Mesenteric fat pad (tissue), 1 donor: ENCODE measurements at places on chromosomes 5 and 9. TPM values are rescaled to one million over a fixed set of nuclear protein-coding genes. Genes with fewer than 3 reads are reported as not detected.

The FGF1 gene
- total RNA-seq, result 9.9 TPM

The LEAP2 gene
- 1.2 TPM for total RNA-seq

The IDNK gene
- total RNA-seq, result 6.1 TPM

The ELOVL7 gene
- total RNA-seq, result 5.6 TPM

The NCS1 gene
- 11.9 TPM for total RNA-seq

The SPATA31D4 gene
- not detected for total RNA-seq

The TNPO1 gene
- total RNA-seq, result 107 TPM

The PCDHB3 gene
- 3.6 TPM for total RNA-seq

The PDCD1LG2 gene
- 3.6 TPM for total RNA-seq

The MEGF9 gene
- 24.5 TPM for total RNA-seq

The TPM2 gene
- total RNA-seq, result 244 TPM

The ABCA1 gene
- 162 TPM for total RNA-seq

The TMEM232 gene
- total RNA-seq, result 2.5 TPM

The STK32A gene
- total RNA-seq, result 0.51 TPM

The IFNA21 gene
- total RNA-seq, result not detected

The COL5A1 gene
- 84.7 TPM for total RNA-seq

The OR1L8 gene
- not detected for total RNA-seq

The MAMDC2 gene
- 3.7 TPM for total RNA-seq

The HMGCR gene
- total RNA-seq, result 23.0 TPM

The FBXL7 gene
- 12.2 TPM for total RNA-seq

The PCDH1 gene
- 43.8 TPM for total RNA-seq

The CDC23 gene
- 18.1 TPM for total RNA-seq

The ZNF879 gene
- total RNA-seq, result 3.3 TPM

The BAAT gene
- total RNA-seq, result not detected

The ACOT12 gene
- total RNA-seq, result not detected

The WDR38 gene
- total RNA-seq, result not detected

The ADAM19 gene
- 9.4 TPM for total RNA-seq

The GRXCR2 gene
- not detected for total RNA-seq

The CDKN2A gene
- total RNA-seq, result 4.2 TPM

The PTPRD gene
- 18.0 TPM for total RNA-seq

The OBP2B gene
- not detected for total RNA-seq

The PCDHAC1 gene
- 0.61 TPM for total RNA-seq

The CD274 gene
- 1.0 TPM for total RNA-seq

The CCDC187 gene
- total RNA-seq, result not detected

The PAPPA gene
- total RNA-seq, result 5.7 TPM

The BNIP1 gene
- total RNA-seq, result 11.7 TPM

The FGD3 gene
- total RNA-seq, result 9.8 TPM

The FAM200C gene
- 1.9 TPM for total RNA-seq

The CERCAM gene
- total RNA-seq, result 46.0 TPM

The PCDHGB6 gene
- 5.3 TPM for total RNA-seq

The TSSK1B gene
- not detected for total RNA-seq

The GABRA1 gene
- not detected for total RNA-seq

The MEF2C gene
- total RNA-seq, result 62.2 TPM

The TBC1D9B gene
- total RNA-seq, result 128 TPM

The F2RL2 gene
- total RNA-seq, result 0.10 TPM

The PCDHA3 gene
- 0.29 TPM for total RNA-seq

The OLFM1 gene
- 22.6 TPM for total RNA-seq

The PCYOX1L gene
- 1.9 TPM for total RNA-seq

The AOPEP gene
- total RNA-seq, result 28.7 TPM
